Stimulated activated CD8-positive, alpha-beta memory T cell treated with anti-CD3 and anti-CD28 coated beads, Interleukin-4, amount 100 ng/mL, for 1 hour (primary cell): ENCODE measurements at places on chromosomes 6 and 20.

- no peak for DNase-seq
These were observed 68.8 kb downstream of the CDC5L start for GRCh38 chr6:44456070-44456965.

DNA sequence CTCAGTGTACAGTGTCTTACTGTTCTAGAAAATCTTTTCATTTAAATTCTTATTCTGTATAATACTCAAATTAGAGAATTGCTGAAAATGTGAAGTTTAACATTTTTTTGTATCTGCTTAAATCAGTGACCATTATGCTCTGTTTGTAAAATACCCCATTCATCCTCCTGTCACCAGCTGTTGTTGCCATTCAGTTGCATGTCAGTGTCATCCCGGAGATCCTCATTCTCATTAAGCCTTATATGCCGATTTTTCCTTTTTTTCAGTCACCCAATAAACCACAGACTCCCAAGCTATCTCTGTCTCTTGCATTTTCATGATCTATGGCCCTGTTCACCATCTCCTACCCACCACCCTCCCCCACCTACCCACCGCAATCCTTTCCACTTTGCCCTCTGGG lies 20.4 kb downstream of the GTF2H5 start:
- DNase-seq = no peak

GRCh38 chr6:150347845-150348244 lies 21.0 kb upstream of the IYD start:
- DNase-seq = no peak

DNA sequence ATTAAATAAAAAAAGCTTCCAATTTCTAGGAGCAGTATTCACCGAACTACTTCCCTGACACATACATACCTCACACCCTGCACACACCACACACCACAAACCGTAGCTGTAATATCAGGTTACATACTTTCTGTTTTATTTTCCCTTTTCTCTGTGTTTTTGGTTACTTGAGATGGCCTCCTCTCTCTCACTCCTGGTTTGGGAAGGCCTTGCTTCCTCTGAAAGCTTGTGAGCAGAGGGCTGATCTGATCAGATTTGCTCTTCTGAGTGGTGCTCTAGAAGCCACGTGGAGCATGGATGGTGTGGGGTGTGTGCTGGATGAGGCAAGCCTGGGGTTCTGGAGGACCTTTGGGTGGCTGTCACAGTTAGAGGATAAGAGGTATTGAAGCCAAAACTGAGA lies 20.9 kb downstream of the UTRN start:
- no peak for DNase-seq

DNA sequence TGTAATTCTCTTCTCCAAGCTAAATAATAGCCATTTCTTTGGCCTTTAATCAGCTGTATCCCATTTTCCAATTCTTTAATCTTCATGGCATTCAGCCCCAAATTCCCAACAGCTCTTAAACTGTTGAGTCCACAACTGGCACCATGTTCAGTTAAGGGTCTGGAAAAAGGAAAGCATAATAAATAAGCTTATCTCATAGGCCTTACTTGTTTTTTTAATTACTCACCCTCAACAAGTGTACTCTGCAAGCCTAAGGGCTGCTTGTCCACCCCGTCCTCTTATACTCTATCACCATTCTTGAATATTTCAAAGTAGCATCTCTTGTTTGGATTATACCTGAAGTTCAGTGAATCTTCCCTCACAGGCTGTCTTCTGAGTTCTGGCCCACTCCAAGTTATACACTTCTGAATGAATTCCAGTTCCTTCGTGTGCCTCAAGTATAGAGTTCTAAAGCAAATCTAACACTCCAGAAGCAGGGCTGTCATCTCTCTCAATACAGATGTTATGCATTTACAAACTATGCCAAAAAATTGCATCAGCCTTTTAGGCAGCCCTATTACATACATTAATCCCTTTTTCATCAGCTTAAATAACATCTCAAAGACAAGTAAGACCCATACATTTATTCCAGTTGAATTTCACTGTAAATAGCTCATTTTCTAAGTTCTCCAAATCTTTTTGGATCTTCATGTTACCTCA lies 98.7 kb downstream of the COL21A1 start:
- DNase-seq = no peak

DNA sequence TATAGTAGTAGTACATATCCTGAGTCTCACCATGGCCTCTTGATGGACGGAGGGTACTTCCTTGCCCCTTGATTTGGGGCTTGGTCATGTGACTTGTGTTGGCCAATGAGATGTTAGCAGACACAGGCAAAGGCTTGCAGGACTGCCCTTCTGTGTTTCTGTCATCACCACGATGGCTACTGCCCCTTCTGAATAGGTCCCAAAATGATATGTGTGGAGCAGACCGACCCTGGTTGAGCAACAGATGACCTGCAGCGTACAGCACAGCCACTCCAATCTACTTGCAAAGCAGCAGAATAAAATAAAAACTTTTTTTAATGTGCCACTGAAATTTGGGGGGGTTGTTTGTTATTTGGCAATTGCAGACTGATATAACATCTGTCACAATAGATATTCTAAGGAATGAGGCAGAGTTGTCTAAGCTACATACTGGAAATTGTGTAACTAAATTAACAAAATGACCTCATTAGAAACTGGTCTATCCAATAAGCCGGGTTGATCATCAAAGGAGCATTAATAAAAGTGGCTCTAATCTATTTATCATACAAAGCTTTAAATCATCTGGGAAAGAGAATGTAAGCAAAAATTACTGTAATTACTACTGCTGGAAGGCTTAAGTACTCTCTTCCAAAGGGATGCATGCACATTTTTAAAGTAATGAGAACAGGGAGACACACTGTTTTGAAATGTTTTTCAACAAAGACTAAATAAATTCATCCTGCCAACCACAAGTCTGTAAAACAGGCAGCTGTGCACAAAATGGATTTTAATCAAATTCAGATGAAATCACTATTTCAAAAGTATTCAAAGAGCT lies 209.5 kb downstream of the KIF16B start:
- no peak for DNase-seq
